ENCODE measurements at places on chromosomes 12 and 14.

DNA sequence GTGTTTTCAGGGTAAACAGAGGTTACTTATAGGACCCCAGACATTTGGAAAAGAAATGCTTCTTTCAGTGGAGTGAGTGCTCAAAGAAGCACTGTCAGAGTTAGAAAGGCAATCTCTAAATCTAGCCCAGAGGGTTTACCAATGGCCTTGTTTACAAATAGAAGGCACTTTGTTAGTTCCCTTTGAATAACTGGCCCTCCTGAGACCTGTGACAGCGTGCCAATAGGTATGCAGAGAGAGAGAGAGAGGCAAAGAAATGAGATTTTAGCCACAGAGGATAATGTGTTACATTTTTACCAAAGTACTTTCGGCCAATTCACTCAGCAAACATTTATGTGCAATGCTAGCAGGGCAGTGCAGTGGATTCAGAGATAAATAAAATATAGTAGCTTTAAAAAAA is 41.9 kb downstream of the TPH2 start:
- no peak for DNase-seq

- peak; percentile 11 for DNase-seq
These were observed 394.0 kb upstream of the SYT1 start for GRCh38 chr12:78470354-78471195.

GRCh38 chr12:122859303-122860039 is 24.2 kb downstream of the HIP1R start:
- no peak for DNase-seq

GRCh38 chr14:23183158-23183470 is 346 bp downstream of the SLC7A8 start:
- DNase-seq, result no peak

- no peak for DNase-seq
These were observed at the start of gene GLI1 for GRCh38 chr12:57459750-57460467. TSS of gene GLI1 (plus strand) at chr12:57459785. CDS start at chr12:57463692, 3,907 bp downstream.
